ENCODE measurements at places on chromosomes 4 and X.

DNA sequence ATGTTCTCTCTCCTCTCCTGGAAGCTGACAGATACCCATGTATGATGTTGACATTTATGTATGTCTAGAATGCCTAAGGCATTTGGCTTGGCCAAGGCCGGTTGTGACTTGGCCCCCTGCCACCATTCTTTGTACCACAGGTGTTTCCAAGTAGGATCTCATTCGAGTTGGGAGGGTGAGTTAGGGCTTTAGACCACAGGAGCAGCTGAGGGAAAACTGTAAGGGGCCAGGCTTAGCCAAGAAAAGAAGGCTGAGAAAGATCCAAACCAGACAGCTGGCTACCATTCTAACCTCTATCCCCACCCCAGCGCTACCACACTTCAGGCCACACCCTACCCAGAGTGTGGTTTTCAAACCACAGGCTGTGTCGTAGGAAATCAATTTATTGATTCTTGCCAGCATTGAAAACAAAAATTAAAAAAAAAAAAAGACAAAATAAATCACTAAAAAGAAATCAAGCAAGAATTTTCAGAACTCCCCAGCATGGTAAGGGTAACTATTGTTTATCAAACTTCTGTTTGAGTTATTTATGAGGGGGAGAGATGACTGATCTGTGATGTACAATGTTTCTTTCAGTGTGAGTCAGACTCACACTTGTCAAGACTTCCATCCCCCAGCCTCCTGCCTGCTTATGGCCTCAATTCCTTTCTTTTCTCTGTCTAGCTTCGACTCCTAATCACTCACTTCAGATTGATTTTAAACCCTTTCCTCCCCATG, 9.9 kb downstream of the TMSB4X start:
- DNase-seq: no peak

DNA sequence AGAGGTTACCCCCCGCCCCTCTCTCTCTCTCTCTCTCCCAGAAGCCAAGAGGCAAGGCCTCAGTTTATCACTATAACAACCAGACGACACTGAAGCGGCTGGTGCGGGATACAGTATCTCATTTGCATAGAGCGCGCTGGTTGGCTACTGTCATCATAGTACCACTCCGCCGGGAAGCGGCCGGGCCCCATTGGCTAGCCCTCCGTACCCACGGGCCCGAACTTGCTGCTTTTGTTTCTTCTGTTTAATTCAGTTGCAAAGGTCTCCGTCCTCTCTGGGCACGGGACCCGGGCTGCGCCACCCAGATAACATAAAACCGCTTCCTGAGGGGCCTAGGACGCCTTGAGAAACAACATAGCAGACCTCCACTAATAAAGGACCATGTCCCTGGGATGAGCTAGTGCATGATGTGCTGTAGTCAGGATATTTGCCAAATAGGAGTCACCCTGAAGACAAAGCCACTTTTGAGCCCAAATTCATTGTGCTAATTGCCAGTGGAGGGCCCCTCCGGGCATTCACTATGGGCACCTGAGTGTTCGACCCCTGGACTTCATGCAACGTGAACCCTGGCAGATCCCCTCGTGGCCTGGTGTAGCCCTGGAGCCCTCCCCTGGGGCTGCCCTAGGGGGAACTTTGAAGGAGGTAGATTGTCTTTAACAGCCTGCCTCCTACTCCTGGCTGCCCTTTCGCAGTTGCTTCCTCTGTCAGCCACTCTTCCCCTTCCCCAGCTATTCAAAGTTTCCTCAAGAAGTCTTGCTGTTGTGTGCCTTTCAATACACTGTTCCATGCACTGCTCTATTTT, at the start of gene PCYT1B:
Gene PCYT1B (minus strand): TSS at position 91 of the 802 bp plus-strand sequence. CDS start 242 bp downstream, outside the sequence.
- peak; percentile 87 for DNase-seq

DNA sequence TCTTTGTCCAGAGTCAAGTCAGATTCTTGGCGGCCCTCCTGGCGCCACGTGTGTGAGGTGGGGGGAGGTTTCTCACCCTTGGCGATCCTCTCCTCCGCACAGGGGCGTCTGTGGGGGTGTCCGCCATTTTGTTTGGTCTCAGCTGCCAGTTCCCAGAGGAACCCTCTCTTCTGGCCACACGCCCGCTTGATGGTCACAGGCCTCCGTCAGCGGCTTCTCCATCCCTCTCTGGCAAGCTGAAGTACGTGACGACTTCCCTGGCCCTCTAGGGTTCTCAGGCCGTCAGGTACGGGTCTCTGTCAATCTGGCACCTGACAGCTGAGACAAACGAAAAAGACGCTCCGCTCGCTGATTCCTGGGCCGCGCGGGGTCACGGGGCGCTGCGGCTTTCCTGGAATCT, 272.6 kb downstream of the TRIML1 start:
- DNase-seq: no peak

GRCh38 chr4:105196523-105197145, 50.0 kb downstream of the TET2 start:
- no peak for DNase-seq

GRCh38 chrX:121221322-121221977, 174.0 kb downstream of the GLUD2 start:
- no peak for DNase-seq

- peak; percentile 99 for DNase-seq
These were observed 63.1 kb upstream of the IRF2 start for GRCh38 chr4:184537269-184538022.

DNA sequence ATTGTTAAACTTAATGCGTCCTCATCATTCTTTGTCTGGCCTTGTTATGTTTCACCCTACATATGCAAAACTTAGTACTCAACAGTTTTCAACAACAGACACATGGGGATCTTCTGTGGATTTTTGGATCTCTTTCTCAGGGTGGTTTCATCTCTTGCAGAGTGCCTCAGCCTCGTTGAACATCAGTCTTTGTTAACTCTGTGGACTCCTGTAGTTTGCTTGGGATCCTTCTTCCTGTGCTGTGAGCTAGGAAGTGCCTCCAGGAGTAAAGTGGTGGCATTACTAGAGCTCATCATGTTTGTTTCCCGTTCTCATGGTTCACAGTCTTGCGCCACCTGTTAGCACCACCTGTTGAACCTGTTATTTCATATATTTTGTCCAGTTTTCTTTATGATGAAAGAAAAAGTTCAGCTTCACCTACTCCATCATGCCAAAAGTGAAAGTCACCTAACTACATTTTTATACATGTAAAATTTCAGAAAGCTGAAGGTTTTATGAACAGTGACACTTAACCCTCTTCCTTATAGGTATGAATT, 27.5 kb upstream of the NDUFC1 start:
- no peak for DNase-seq
